Lung microvascular endothelial cell (primary cell): ENCODE measurements at places on chromosomes 16 and 17. TPM values are rescaled to one million over a fixed set of nuclear protein-coding genes. Genes with fewer than 3 reads are reported as not detected.

DNA sequence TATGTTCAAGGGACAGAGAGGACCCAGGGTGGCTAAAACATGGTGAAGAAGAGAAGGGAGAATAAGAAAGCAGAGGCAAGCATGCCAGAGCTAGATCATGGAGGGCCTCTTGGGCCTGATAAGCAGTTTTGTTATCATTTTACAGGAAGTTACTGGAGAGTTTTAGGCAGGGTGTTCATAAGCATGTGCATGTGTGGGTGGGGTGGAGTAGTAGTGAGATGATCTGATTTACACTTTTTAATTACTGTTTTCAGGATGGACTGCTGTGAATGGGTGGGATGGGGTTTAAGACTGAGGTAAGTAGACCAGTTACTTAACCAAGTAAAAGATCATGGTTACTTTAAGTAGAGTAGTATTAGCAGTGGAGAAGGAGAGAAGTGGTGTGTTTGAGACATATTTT is 173.6 kb downstream of the PHKB start:
- no peak for DNase-seq

The CHST6 gene
- total RNA-seq, result 0.44 and 0.99 TPM in 2 replicates

The CES4A gene
- total RNA-seq, result 1.1 and 1.2 TPM in 2 replicates

DNA sequence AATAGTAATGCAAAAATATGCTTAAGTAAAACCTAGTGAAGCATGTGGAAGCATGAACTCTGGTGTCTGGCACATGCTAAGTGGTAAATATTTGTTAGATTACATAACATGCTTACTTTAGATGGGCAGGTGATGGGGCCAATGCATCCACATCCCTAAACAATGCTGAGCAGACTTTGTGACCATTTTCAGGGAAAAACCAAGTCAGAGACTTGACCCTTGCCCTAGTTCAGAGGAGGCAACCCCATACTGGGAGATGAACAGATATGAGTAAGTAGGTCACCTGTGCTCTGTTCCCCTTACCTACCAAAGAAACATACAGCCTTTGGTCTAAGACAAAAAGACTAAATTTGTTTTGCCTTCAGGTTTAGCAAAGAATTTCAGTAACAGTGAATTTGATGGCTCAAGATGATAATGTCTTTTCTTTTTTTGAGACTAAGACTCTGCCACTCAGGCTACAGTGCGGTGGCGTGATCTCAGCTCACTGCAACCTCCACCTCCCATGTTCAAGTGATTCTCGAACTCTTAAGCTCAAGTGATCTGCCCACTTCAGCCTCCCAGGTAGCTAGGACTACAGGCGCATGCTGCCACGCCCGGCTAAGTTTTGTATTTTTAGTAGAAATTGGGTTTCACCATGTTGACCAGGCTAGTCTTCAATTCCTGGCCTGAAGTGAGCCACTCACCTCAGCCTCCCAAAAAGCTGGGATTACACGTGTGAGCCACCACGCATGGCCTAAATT is 91.4 kb downstream of the HIC1 start:
- DNase-seq, result no peak

- no peak for DNase-seq
These were observed 27.9 kb upstream of the CPHXL start for GRCh38 chr16:75754141-75754540.

DNA sequence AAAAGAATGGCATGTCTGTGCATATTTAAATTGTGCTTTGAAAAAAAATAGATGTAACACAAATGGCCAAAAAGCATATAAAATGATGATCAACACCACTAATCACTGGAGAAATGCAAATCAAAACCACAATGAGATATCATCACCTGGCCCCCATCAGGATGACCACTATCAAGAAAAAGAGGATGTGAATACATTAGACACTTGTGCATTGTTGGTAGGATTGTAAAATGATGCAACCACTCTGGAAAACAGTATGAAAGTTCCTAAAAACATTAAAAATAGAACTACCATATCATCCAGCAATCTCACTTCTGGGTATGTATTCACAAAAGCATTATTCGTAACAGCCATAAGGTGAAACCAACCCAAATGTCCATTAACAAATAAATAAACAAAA is 91.5 kb downstream of the SPAG9 start:
- no peak for DNase-seq

DNA sequence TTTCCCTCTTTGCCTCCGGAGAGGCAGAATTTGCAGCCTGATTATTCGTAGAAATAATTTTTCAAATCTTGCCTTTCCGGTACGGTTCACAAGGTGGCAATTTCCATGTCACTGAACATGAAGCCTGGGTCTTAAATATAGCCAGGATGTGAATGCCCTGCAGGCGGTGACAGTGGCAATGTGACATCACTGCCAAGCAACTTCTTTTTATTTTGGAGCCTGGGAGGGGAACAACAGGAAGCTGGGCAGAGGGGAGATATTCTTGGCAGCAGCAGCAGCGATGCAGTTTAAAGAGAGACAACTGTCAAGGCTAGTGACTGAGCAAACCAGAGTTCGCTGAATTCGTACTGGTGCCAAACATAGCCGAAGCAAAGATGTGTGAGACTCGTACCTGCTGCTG is 171.1 kb downstream of the SNX29 start:
- no peak for DNase-seq

DNA sequence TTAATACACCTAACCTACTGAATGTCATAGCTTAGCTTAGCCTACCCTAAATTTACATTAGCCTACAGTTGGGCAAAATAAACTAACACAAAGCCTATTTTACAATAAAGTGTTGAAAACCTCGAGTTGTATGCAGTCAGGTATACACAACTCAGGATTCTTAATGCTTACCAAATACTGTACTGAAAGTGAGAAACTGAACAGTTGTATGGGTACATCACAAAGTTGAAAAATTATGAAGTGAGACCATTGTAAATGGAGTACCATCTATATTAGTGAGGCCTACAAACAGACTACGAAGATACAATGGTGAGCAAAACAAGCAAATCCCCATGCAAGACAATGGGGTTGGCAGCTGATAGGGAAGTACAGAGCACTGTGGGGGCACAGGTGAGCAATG is 79.7 kb downstream of the VAT1L start:
- DNase-seq, result no peak

The SDK2 gene
- not detected in 2 replicates for total RNA-seq

The ATAD5 gene
- total RNA-seq, result 0.79 and 1.7 TPM in 2 replicates

DNA sequence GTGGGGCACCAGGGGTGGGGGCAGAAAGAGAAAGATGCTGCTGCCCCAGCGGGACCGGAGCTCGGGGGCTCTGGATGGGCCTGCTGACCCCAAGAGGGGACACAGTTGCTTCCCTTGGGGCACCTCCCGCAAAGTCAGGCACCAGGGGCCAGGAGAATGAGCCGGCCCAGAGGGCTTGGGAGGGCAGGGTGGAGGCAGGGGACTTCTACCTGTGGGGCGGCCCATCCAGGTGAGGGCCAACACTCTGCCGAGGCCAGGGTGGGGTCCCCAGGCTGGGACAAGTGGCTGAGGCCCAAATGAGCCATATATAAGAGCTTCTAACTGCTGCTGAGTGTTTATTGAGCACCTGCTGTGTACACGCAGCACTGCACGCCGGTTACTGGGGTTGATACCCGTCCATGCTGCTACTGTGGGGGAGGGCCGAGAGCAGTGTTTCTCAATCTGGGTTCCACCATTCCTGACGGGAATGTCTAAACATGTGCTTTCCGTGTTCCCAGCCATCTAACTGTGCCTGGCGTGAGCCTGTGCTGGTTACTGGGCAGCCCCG is 211.7 kb upstream of the GSE1 start:
- no peak for DNase-seq

- DNase-seq, result no peak
These were observed 1.4 kb downstream of the YPEL2 start for GRCh38 chr17:59332749-59333377.

GRCh38 chr17:3688852-3689261 is 7.1 kb downstream of the P2RX5 start:
- no peak for DNase-seq

DNA sequence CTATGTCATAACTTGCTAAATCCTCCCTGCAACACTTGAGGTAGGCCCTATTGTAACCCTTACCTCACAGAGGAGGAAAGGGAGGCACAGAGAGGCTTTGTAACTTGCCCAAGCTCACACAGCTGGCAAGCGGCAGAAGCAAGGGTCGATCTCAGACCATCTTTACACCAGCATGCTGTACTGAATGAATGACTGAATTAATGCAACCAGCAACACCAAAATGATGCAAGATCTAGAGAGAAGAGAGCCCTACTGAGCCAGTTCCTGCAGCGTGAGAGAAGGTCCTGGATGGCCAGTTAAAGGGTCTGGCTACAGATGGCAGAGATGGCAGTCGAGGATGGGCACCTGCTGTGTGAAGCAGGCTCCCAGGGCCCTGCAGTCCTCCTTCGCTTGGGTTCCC is 8.2 kb upstream of the KLHL36 start:
- no peak for DNase-seq

- DNase-seq, result peak; percentile 98
These were observed 18.2 kb upstream of the RASL10B start for GRCh38 chr17:35713069-35713728.

- peak; percentile 72 for DNase-seq
These were observed at the start of gene VASN for GRCh38 chr16:4371357-4372000. Gene VASN (plus strand): TSS chr16:4371848. CDS start chr16:4380878, 9,030 bp downstream.

The CSH2 gene
- not detected in 2 replicates for total RNA-seq

- no peak for DNase-seq
These were observed 15.7 kb upstream of the MLKL start for GRCh38 chr16:74716355-74716754.

GRCh38 chr17:32269377-32269776 is 3.7 kb downstream of the RHBDL3 start:
- DNase-seq, result no peak

The COPRS gene
- 45.8 and 62.7 TPM in 2 replicates for total RNA-seq

GRCh38 chr17:72308744-72309385 is 188.0 kb downstream of the SOX9 start:
- no peak for DNase-seq

DNA sequence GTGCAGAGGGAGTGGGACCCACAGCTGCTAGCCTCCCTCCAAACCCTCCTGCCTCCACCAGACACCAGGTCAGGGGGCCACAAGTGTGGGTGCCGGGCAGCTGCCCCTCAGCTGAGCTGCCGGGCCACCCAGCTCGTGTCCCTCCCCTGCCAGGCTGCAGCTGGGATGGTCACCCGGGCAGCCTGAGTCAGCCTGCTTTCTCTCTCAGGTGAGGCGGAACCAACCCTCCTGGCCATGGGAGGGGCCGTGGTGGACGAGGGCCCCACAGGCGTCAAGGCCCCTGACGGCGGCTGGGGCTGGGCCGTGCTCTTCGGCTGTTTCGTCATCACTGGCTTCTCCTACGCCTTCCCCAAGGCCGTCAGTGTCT is 6.9 kb downstream of the SLC16A3 start:
- DNase-seq, result no peak

DNA sequence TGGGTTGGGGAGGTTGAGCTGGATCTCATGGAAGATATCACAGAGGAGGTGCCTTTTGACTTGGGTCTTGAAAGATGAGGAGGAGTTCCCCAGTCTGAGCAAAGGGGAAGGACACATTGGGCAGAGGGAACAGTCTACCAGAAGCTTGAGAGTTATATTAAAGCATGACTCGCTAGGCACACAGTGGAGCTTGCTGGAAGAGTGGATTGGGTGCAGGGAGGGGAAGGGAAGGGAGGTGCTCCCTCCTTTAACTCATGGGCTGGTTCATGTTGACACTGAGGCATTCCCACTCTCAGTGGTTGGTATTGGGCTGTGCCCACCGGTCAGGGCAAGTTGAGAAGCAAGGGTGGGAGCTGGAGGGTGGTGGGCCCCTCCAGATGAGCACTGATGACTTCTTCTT is 5.9 kb downstream of the TMEM98 start:
- DNase-seq, result no peak

The VASN gene
- total RNA-seq, result 0.44 and 1.6 TPM in 2 replicates

- no peak for DNase-seq
These were observed 46.8 kb downstream of the ZNF267 start for GRCh38 chr16:31920373-31920772.

DNA sequence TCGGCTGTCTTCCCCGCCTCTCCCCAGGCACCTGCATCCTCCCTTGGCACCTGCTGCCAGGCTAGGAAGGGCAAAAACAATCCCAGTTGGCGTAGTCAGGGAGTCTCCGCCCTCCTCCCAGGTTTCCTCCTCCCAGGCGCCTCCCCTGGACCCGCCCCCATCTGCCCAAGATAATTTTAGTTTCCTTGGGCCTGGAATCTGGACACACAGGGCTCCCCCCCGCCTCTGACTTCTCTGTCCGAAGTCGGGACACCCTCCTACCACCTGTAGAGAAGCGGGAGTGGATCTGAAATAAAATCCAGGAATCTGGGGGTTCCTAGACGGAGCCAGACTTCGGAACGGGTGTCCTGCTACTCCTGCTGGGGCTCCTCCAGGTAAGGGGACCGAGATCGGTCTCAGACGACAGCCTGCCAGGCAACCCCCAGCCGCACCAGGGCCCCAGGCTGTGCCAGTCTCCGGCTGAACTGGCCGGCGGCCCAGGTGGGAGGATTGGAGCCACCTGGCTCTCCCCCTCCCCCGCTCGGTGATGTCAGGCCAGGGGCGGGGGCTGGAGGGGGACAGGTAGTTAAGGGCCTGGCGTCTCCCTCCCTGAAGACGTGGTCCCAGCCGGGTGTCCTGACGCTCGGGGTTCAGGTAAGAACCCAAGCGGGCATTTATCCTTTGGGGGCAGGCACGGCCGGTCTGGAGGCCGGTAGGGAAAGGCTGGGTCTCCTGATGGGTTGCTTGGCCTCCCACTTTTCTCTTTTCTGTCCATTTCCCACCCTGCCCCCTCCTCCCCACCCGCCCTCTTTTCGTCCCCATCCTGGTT is at the start of gene GRB7:
GRB7 (plus strand) TSS at position 179 of the 808 bp plus-strand sequence. CDS start 4,364 bp downstream, outside the sequence.
- DNase-seq, result no peak

The C16orf92 gene
- not detected in 2 replicates for total RNA-seq

DNA sequence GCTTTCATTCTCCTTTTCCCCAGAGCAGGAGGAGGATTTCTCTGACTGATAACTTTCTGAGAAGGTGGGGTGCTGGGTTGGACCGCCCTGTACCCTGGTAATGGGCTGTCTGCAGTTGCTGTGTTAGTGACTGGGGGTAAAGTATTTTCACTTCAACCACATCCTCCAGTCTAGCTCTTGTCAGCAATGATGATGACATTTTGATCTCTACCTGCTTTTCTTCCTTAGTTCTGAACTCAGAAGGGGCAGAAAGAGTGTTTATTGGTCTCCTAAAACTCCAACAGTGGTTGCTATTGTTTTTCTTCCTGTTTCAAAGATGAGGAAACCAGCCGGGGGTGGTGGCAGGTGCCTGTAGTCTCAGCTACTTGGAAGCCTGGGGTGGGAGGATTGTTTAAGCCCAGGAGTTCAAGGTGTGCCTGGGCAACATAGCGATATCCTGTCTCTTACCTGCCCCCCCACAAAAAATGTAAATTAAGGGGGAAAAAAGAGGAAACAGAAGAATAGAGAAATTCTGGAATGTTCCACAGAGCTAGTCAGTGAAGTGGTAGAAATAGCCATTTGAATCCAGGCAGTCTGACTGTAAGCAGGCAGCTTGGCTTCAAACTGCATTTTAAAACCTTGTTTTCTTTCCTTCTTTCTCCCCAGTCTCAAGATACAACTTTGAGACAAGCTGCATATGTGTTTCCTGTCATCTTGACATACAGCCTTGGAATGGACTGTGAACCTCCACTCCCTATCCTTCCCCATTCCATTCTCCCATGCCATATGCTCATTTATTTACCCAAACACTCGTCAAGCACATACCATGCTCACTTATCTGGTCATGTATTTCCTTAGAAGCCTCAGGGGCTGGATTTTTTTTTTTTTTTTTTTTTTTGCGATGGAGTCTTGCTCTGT is 3.3 kb upstream of the N4BP1 start:
- peak; percentile 17 for DNase-seq
